Activated T-helper 1 cell treated with anti-CD3 and anti-CD28 coated beads, Interleukin-12 subunit alpha, Interleukin-12 subunit beta, Interleukin-2, Interleukin-4 antibody, amounts not matched to agents 30 ng/mL and 10 ng/mL and 1 ng/mL, durations not matched to agents 14 hours and 24 hours and 36 hours (primary cell): ENCODE measurements at places on chromosomes 1 and 21. TPM values are rescaled to one million over a fixed set of nuclear protein-coding genes. Genes with fewer than 3 reads are reported as not detected.

- no peak for DNase-seq
Measured at GRCh38 chr1:81493102-81493869, 307.4 kb upstream of the ADGRL2 start.

DNA sequence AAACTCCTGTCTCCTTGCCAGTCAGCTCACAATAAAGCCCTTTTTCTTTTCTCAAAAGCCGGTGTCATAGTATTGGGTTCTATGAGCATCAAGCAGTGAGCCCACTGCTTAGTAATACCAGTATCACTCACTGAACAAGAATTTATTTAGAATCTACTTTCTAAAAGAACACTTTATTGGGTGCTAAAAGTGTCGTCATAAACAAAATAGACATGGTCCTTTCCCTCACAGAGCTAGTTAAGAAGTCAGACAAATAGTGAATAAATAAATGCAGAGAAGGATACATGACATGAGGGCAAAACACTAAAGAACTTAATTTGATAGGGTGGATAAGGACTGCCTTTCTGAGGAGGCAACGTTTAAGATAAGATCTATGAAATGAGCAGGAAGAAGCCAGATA, 32.2 kb downstream of the EVI5 start:
- DNase-seq: no peak

DNA sequence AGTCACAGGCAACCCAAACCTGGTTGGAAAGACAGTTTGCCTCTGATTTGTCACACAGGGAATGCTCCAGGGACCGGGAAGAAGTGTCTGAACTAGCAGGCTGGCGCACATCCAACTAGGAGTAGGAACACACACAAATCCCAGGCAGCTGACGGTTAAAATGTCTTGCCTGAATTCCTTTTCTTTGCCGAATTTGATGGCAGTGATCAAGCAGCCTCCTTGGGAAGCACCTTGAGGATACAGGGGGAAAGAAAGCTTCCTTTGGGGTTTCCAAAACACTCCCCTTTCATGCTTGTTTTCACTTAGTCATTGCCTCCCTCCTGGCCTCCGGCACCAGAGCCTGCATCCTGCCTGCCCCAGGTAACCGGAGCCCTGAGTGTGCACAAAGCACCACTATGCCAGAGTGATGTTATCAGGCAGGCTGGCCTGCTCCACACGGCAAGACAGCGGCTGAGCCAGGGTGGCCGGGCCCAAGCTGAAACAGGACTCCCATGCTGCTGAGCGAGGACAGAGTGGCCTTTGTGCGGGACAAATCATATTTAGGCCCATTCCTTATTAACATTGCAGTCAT, 193.8 kb downstream of the LMX1A start:
- DNase-seq: no peak

The GPA33 gene
- 0.07 and 0.08 TPM in 2 replicates for total RNA-seq
